Caco-2 (cell line): ENCODE measurements at places on chromosomes 16 and 17. TPM values are rescaled to one million over a fixed set of nuclear protein-coding genes. Genes with fewer than 3 reads are reported as not detected.

Gene TNS4
- 0.65 TPM in 1 of 2 replicates, not detected in the other for total RNA-seq

Gene CCDC78
- 3.5 and 4.6 TPM in 2 replicates for total RNA-seq

Gene MEOX1
- 0.72 and 1.7 TPM in 2 replicates for total RNA-seq

Gene OR2C1
- not detected in 2 replicates for total RNA-seq

Gene CALCOCO2
- total RNA-seq = 233 and 251 TPM in 2 replicates

Gene EFCAB5
- 0.43 TPM in 1 of 2 replicates, not detected in the other for total RNA-seq

Gene GPR139
- not detected in 2 replicates for total RNA-seq

Gene ZNF750
- total RNA-seq = 0.14 and 0.19 TPM in 2 replicates

Gene MYL4
- total RNA-seq = 0.39 TPM in 1 of 2 replicates, not detected in the other

Gene CCL23
- not detected in 2 replicates for total RNA-seq

Gene NPW
- 6.1 and 8.8 TPM in 2 replicates for total RNA-seq

Gene KRT9
- not detected in 2 replicates for total RNA-seq

Gene CCL16
- total RNA-seq = not detected in 2 replicates

Gene UBE2Z
- 182 and 187 TPM in 2 replicates for total RNA-seq

Gene CDH1
- 712 and 783 TPM in 2 replicates for total RNA-seq

Gene JPH3
- total RNA-seq = 3.5 and 4.8 TPM in 2 replicates

Gene ARHGDIG
- total RNA-seq = 1.9 and 2.1 TPM in 2 replicates

Gene ZPBP2
- not detected in 2 replicates for total RNA-seq

Gene GSE1
- 140 and 142 TPM in 2 replicates for total RNA-seq

Gene KRT40
- total RNA-seq = not detected in 2 replicates

Gene BRIP1
- total RNA-seq = 17.3 and 18.3 TPM in 2 replicates

Gene TP53TG3C
- total RNA-seq = not detected in 2 replicates

Gene TOX3
- total RNA-seq = 3.6 and 6.0 TPM in 2 replicates

Gene JMJD6
- total RNA-seq = 37.4 and 48.2 TPM in 2 replicates

Gene CCL4
- total RNA-seq = not detected in 2 replicates

Gene LYZL6
- total RNA-seq = not detected in 2 replicates

Gene CALB2
- 0.65 TPM in 1 of 2 replicates, not detected in the other for total RNA-seq

Gene GPRC5B
- 7.6 and 14.0 TPM in 2 replicates for total RNA-seq

Gene CX3CL1
- total RNA-seq = 0.16 TPM in 1 of 2 replicates, not detected in the other

Gene HYDIN
- 0.68 TPM in 1 of 2 replicates, not detected in the other for total RNA-seq

Gene PYCARD
- total RNA-seq = 0.49 and 0.84 TPM in 2 replicates

Gene KCNJ18
- total RNA-seq = not detected in 2 replicates

Gene PHOSPHO1
- 0.44 and 0.48 TPM in 2 replicates for total RNA-seq

Gene CDIPT
- total RNA-seq = 56.6 and 57.1 TPM in 2 replicates

Gene CFAP97D1
- 0.18 TPM in 1 of 2 replicates, not detected in the other for total RNA-seq

Gene NPIPB9
- 0.45 and 0.77 TPM in 2 replicates for total RNA-seq
